Cortex of kidney (tissue), 1 donor: ENCODE measurements at places on chromosomes 2 and 18.

GRCh38 chr2:12317814-12318426 lies 398.8 kb upstream of the TRIB2 start:
- no peak for DNase-seq

GRCh38 chr2:220509966-220510365 lies 882.5 kb downstream of the SLC4A3 start:
- no peak for DNase-seq

- DNase-seq = no peak
Measured at GRCh38 chr2:179237209-179237946, 27.3 kb downstream of the SESTD1 start.

- no peak for DNase-seq
Measured at GRCh38 chr2:72781480-72781879, 44.4 kb downstream of the EXOC6B start.

DNA sequence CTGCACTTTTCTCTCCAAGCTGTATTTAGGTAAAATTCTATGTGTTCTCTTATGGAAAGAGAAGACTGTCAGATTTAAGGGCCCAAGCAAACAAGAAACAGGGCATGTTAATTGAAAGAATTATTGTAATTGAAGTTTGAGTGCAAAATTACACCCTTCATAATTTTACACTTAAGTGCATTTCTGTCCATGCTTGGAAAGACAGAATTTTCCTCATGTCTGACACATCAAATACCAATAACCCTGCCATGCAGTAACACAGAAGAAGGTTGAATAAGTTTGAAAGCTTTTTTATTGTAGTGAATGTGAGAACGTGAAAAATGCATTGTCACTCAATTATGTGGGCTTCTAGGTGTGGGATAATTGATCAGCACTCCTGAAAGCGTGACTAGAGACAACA lies 52.9 kb upstream of the PARD3B start:
- DNase-seq = no peak

DNA sequence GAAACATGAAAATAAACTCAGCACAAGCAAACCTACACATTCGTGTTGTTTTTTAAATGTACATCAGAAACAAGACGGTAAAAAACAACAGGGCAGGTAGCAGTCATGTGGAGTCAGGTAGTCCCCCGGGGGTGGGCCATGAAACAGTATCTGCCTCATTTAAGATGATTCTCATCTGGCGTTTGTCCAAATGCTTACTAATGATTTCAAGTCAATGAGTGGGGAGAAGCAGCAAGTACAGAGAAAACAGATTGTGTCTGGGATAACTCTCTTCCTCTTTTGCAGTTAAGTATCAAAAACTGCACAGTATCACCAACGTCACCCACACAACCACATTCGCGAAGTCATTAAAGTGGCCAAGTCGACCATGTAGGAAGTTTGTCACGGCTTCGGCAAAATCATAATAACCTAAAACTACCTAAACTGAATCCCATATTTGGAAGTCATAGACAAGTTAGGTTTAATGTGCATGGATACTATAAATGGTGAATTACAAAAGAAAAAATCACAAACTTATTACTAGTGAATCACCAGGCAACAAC lies 1.3 kb downstream of the LAPTM4A start:
- DNase-seq = no peak

GRCh38 chr2:117323331-117323730 lies 491.2 kb upstream of the DDX18 start:
- DNase-seq = no peak

- no peak for DNase-seq
Measured at GRCh38 chr2:190877436-190877835, 3.2 kb upstream of the GLS start.

DNA sequence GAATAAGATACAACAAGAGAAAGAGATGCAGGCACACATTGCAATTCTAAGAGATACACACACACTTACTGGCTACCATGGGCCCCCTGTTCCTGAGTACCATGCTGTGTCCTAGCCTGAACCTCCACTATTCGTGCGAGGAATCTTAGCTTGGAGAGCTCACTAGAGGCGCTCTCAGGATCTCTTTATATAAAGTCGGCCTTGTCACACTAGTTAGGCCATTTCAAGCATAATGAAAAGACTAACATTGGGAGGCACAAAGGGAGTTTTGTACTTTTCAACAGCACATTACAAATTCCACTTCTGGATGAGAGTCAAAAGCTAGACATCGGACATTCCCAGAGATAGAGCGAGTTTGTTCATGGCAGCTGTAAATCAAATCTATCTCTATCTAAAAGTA lies 365.2 kb downstream of the DSEL start:
- DNase-seq = no peak

- DNase-seq = no peak
Measured at GRCh38 chr18:23515911-23516546, 12.7 kb downstream of the RMC1 start.

- no peak for DNase-seq
Measured at GRCh38 chr2:74957886-74958273, 563 bp upstream of the POLE4 start.

- DNase-seq = no peak
Measured at GRCh38 chr18:27848336-27848735, 328.6 kb downstream of the CDH2 start.

DNA sequence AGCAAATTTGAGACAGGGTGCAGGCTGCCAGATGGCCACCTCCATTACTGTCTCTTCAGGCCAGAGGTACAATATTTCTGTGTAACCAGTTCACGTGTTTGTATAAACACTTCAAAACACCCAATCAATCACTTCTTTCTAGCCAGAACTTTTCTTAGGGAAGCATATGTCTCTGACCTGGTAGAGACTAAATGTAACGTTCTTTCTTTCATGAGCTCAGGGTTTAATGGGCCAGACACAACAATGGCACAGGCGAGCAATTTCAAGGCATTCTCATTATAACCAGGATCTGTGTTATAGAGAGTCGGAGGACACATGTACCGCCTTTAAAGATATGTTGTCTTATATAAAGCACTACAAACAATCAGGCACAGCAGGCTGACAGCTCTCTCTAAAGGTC lies 1846.4 kb upstream of the PIK3C3 start:
- DNase-seq = no peak

- DNase-seq = no peak
Measured at GRCh38 chr2:222034058-222034457, 264.7 kb downstream of the PAX3 start.

DNA sequence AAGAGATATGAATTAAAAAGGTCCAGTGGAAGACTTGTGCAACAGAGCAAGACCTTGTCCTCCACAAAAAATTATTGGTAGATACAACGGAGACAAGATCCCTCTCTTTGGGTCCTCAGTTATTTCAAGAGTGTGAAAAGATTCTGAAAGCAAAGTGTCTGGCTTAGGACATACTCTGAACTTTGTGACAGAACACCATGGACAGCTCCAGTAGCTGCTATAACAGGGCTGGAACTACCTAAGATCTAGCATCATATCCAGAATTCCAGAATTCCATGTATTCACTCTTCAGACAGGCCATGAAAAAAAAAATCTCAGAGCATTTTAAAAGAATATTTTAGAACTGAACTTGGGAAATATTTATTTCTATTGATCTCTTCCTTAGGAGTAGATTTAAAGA lies 74.8 kb upstream of the ZBTB14 start:
- DNase-seq = no peak

DNA sequence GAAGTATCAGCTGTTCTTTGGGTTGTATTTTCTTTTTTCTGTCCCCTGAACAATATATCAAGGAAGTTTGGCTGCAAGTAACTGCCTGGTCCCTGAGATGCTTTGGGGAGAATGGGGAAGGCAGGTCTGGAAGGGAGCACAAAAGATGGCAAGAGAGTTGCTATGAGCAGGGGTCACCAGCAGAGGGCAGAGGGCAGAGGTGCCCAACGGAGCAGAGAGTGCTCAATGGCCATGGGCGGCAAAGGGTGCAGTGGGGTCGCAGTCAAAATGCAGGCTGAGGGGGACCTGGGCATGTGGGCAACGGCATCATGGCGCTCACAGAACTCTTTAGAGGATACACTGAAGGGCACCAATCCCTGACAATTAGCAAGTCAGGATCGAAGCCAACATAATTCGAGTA lies 107.7 kb upstream of the ATP8B1 start:
- DNase-seq = no peak

GRCh38 chr18:3114026-3114425 lies 101.1 kb upstream of the LPIN2 start:
- no peak for DNase-seq

DNA sequence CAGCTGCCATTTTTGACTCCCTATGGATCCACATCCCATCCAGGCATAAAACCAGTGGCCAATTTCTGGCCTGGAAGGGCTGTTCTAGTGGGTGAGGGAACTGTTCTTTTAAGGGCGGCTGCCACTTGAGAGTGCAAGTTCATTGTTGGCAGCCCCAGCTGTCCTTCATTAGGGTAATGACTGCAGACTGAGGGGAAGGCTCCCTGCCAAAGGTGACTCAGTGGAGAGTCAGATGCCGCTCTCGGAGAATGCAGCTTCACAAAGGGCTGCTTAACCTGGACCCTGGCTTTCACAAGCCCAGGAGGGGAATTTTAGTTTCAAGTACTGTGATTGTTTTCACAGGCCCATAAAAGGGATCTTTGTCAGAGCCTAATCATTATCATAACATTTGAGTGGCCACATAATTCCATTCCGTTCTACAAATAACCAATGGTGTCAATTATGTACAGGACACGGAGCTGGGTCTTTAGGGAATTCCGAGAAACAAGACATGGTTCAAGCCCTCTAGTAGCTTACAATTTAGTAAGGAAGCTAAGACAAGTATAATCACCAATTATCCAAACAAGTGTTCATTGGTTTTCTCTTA lies 235.7 kb downstream of the CDCA7 start:
- DNase-seq = no peak

DNA sequence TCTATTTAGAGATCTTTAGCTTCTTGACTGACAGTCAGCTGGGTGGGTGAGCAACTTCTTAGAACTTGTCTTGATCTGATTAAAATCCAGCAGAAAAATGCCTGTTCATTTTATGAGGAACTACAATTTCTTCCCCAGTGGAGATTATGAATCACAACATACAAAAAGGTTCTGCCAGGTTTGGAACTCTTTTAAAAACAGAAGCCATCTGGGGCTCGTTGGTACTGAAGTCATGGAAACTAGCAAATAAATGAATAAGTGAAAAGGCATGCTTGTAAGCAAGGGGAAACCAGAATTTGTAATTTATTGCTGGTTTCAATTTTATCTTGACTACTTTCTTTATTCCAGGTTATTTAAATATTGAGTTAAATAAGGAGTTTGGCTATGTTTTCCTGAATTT lies 767.4 kb downstream of the MBD2 start:
- DNase-seq = no peak

DNA sequence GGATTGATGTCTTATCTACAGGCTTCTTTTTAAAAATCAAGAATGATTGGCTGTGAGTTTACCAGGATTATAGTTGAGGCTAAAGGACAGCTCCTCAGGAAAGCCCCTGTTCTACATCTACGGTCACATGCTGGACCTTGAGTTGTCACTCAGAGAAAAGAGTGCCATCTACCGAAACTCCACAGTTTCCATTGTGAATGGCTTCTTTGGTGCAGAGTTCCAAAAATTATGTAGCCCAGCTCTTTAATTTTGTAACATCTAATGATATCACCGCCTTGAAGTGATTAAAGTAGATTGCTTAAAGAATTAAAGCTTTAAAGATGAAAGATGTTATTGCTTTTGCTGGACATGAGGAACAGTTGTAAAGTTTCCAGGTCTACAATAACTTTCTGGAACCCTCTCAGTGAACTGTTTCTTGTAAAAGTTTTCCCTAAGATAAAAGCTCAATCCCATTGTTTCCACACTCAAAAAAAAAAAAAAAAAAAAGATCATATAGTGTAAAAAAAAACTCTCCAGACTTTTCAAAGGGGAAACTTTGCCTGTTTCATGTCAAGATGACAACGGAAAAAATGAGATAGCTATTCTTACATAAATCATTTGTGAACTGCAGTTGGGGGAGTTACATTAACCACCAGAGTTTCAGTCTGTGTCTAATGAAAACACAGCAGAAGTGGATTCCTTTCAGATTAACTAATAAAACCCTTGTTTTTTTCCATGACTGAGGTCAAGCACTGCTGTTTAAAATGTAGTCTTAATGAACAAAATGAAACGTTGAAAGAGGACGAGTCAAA lies 4.3 kb downstream of the COL3A1 start:
- DNase-seq = no peak

GRCh38 chr2:198186257-198186656 lies 381.9 kb downstream of the PLCL1 start:
- no peak for DNase-seq

DNA sequence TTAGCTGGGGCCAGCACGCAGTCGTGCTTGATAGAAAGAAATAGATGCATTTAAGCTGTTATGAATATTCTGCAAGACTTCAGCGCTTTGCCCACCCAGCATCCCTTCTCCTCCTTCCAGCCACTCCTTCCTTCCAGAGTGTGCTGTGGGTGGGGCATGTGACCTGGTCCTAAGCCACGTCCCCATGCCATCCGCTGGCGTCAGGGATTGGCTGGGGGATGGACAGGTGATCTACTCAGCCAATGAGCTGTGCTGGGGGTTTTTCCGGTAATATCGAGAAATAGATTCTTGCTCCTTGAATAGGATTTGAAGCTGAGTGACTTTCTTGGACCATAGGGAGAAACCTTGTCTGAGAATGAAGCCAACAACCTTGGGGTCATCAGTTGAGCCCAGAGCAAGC lies 4.8 kb upstream of the ZAP70 start:
- DNase-seq = no peak

- no peak for DNase-seq
Measured at GRCh38 chr2:233441161-233442027, 87.1 kb downstream of the DGKD start.

- no peak for DNase-seq
Measured at GRCh38 chr18:56952026-56952425, 194.9 kb upstream of the BOD1L2 start.

- no peak for DNase-seq
Measured at GRCh38 chr2:64210816-64211215, 66.6 kb upstream of the PELI1 start.

GRCh38 chr2:76851000-76851399 lies 671.2 kb downstream of the LRRTM4 start:
- DNase-seq = no peak

GRCh38 chr18:56470406-56471351 lies 167.7 kb downstream of the TXNL1 start:
- no peak for DNase-seq

DNA sequence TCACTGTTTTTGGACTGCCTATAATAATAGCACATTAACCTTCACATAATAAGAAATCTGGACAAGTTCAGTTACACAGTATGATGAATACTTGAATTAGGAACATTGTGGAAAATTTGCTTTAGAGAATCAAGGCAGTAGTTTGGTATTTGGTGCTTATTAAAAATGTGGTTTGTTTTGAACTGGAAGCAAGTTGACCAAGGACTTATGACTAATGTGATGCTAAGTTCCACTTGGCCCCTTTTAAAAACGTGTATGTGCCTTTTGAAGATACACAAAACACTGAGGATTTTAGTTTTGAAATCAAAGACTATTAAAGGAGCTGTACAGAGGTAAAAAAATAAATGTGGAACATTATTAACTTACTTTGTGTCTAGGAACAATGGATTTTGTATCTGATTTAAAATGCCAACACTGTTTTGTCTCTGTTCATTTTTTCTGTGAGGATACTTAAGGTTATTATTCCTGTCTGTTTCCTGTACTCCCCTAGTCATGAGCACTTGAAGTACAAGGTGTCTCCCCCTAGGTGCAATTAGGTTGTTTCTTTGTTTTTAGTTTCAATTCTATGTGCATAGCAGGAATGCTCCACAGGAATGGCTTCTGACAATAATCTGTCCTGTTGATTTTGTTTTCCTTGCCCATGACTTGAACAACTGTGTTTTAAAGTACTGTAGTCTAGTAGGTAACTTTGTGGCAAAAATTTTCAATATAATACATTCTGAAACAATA lies 49.6 kb upstream of the PTH2R start:
- no peak for DNase-seq

- no peak for DNase-seq
Measured at GRCh38 chr18:43054815-43055519, 60.5 kb downstream of the RIT2 start.

GRCh38 chr2:82342356-82342755 lies 2037.8 kb upstream of the LRRTM1 start:
- DNase-seq = no peak
